Vagina (tissue), 2 donors: ENCODE measurements at places on chromosomes 6 and 20. TPM values are rescaled to one million over a fixed set of nuclear protein-coding genes. Genes with fewer than 3 reads are reported as not detected.

TBX18 gene
- total RNA-seq = 9.8 TPM

CCN2 gene
- total RNA-seq = 118 TPM

SIM1 gene
- total RNA-seq = not detected

WFDC10A gene
- total RNA-seq = not detected

PSORS1C1 gene
- total RNA-seq = 9.6 TPM

SIRPG gene
- not detected for total RNA-seq

ID1 gene
- total RNA-seq = 1,190 TPM

AGER gene
- total RNA-seq = 8.1 TPM

LINC00237 gene
- not detected for total RNA-seq

TSPO2 gene
- not detected for total RNA-seq

CDSN gene
- 1.5 TPM for total RNA-seq

GGTLC1 gene
- not detected for total RNA-seq

MDFI gene
- total RNA-seq = 37.3 TPM

RIPOR3 gene
- total RNA-seq = 38.1 TPM

GNAS-AS1 gene
- total RNA-seq = not detected

LYRM4 gene
- 19.2 TPM for total RNA-seq

NOX3 gene
- total RNA-seq = not detected

ARMC2 gene
- 11.5 TPM for total RNA-seq

TNF gene
- total RNA-seq = not detected

BFSP1 gene
- total RNA-seq = 0.49 TPM

TP53INP2 gene
- total RNA-seq = 14.5 TPM

PSMG4 gene
- total RNA-seq = 25.0 TPM

INSM1 gene
- total RNA-seq = not detected

SCRT2 gene
- not detected for total RNA-seq

HTR1E gene
- total RNA-seq = not detected

VGLL2 gene
- total RNA-seq = not detected

BTNL2 gene
- total RNA-seq = not detected

LRRN4 gene
- not detected for total RNA-seq

PHF10 gene
- 54.8 TPM for total RNA-seq

DDR1 gene
- total RNA-seq = 71.5 TPM

BPI gene
- not detected for total RNA-seq

TMX4 gene
- total RNA-seq = 33.9 TPM

SLC25A27 gene
- total RNA-seq = 39.3 TPM
